CD4-positive, alpha-beta T cell (primary cell): ENCODE measurements at places on chromosomes 11 and 22.

DNA sequence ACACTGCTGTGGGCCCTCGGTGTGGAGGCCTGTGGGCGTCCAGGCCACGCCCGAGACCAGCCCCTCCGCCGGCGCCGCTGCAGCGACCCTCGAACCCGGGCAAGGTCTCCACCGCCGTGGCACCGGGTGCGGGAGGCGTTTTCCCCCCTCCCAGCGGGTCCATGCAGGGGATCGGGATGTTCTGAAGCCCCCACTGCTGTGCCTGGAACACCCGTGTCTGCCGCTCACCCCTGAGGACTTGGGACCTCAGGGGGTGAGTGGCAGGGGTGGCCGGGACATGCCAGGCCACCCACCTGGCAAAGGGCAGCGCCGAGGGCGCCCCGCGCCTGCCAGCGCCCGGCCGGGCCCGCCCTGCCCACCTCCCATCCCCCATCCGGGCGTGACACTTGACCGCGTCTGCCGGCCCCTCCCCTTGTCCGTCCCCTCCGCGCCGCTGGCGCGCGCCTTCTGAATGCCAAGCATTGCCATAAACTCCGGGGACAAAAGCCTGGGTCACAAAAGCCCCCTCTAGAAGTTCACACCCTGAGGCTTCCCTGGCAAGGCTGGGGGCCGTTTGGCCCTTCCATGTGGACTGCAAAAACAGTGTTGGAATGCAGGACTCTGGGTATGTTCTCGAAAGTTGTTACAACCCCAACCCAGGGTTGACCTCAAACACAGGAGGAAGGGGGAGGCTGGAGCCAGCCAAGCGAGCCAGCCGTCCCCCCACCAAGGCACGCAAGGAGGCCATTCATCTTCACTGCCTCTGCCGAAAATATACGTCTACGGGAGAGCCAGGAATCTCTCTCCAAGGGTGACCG, 819 bp upstream of the KCNQ1OT1 start:
- DNase-seq: no peak

GRCh38 chr22:17198170-17199002, 20.8 kb downstream of the ADA2 start:
- DNase-seq: no peak

GRCh38 chr11:69293819-69294505, at the start of gene MYEOV:
TSS of gene MYEOV (plus strand) at chr11:69294155. CDS start at chr11:69295355, 1,200 bp downstream.
- no peak for DNase-seq

- no peak for DNase-seq
Measured at GRCh38 chr11:10617551-10617950, 49.1 kb upstream of the LYVE1 start.

- peak; percentile 59 for DNase-seq
Measured at GRCh38 chr11:14075118-14076078, 112.9 kb downstream of the SPON1 start.

DNA sequence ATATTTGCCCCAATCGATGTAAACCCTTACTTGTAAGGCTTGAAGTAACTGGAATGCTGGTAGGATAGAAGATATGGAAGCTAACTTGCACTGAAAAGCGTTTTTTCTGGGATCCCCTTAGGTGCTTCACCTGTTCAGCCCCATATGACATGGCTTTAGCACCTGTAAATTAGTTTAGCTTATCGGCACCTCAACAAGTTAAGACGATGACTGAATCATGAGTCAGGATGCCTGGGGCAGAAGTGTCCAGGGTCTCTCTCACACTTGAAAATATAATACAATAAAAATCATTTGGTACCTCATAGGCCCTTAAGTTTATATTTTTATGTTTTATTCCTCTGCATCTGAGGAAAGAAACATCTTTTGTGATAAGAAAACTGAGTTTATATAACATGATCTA, 409.2 kb upstream of the LRRC4C start:
- no peak for DNase-seq

DNA sequence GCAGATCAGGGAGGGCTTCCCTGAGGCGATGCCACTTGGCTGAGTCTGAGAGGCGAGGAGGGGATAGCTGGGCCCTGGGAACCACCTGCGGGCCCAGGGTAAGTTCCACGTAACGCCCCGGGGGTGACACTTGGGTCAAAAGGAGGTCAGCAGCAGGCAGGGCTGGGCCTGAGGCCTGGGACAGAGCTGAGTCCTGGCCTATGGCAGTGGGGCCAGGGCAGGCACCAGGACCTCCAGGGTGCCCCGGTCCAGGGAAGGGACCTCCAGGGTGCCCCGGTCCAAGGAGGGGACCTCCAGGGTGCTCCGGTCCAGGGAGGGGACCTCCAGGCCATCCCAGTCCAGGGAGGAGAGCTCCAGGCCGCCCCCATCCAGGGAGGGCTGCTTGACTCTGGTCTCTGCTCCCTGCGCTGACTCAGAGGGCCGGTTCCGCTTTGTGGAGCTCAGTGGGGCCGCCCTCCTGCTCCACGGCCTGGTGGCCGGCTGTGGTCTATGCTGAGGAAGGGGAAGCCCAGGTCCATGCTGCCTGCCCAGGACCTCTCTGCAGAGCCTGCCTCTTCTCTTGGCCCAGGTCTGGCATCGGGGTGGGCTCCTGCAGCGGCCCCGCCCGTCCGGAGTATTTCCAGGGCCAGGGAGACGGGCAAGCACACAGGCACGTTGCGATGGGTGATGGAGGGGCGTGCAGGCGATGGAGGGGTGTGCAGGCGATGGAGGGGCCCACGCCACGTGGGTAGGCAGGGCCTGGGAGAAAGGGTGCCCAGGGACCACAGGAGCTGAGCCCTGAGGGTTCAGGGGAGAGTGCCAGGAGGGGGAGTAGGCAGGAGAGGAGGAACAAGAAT, 19.5 kb upstream of the WNT7B start:
- DNase-seq: no peak

DNA sequence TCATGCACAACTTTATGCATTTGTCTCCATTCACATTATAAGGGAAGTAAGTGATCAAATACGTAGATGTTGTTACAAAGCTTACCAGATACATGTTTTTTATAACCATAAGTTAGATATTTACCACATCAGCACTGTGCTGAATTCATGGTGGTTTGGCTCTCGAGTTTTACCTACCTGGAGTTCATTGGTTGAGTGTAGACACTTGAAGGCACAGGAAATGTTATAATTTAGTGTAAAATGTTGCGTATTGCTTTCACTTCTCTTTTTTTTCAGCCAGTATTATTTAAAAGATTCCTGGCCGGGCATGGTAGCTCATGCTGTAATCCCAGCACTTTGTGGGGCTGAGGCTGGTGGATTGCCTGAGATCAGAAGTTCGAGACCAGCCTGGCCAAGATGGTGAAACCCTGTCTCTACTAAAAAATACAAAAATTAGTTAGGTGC, 53.1 kb upstream of the GRK2 start:
- no peak for DNase-seq

GRCh38 chr11:121418625-121419114, 33.4 kb upstream of the SORL1 start:
- DNase-seq: no peak

- no peak for DNase-seq
Measured at GRCh38 chr11:66762088-66762487, 33.1 kb upstream of the SPTBN2 start.

DNA sequence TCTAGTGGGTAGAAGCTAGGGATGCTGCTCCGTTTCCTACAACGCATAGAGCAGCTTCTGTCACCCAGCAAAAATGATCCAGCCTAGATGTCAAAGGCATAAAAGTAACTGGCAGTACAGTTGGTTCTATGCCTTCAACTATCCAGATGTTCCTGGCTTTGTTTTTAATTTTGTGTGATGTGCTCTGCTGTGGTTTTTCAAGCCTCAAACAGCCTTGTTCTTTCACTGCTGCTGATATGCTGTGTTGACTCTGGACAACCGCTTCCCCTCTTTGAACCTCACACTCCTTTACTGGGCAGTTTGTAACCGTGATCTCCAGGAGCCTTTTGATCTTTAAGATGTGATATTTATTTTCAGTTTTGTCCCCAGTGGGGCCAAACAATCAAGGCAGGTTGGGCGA, 116.4 kb downstream of the SEZ6L start:
- DNase-seq: no peak
